ENCODE measurements at places on chromosomes 7 and 10. TPM values are rescaled to one million over a fixed set of nuclear protein-coding genes. Genes with fewer than 3 reads are reported as not detected.

DNA sequence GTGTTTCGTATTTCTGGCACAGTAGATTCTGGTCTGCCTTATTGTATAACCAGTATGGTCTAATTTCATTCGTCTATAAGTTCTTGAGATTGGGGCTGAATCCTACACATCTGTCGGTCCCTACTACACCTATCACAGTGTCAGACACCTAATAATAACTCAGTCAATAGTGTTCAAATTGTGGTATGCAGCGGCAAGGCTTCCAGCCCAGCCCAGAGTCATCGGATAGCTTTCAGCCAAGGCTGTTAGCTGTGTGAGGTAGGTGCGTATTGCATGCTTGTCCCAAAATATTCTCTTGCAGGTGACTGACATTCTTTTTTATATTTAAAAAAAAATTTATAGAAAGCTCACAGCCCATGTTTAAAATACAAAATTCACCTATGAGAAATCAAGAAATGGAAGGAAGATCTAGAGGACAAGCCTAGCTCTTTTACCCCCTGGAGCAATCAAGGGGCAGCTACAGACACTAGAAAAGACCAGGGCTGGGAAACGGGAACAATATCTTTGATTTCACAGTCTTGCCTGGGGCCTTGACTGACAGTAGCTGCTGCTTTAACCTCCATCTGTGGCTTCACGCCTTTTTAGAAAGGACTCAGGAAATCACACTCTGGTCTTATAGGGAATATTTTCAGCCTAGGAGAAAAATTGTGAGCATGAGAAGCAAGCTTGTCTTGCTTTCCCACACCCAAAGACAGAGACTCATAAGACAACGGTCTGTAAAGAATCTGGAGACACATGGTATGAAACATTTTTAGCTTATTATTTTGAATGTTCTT lies 9.5 kb upstream of the ASB4 start:
- no peak for DNase-seq

DNA sequence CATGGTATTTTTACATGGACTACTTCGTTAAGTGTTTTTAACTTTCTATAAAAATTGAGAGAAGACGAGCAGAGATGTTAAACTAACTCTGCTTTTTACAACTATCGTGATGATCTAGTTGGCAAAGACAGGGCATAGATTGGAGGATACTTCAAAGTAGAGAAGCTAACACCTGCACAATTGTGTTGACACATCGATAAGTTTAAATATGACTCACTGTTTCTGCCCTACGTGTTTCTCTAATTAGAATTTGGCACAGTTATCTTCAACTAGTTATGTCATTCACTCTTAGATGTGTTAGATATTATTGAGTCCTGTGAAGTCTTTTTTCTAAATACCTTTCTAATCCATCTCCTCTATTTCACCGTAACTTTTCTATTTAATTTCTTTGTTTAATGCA lies 68.5 kb upstream of the FERD3L start:
- no peak for DNase-seq

GRCh38 chr7:23020742-23021401 lies 6.9 kb upstream of the HYCC1 start:
- DNase-seq, result peak; percentile 50

- DNase-seq, result no peak
Measured at GRCh38 chr7:102942868-102943267, 30.1 kb downstream of the LRRC17 start.

GRCh38 chr7:133783276-133783675 lies 343.9 kb upstream of the LRGUK start:
- DNase-seq, result no peak

- DNase-seq, result no peak
Measured at GRCh38 chr10:128008521-128009250, 101.8 kb downstream of the PTPRE start.

DNA sequence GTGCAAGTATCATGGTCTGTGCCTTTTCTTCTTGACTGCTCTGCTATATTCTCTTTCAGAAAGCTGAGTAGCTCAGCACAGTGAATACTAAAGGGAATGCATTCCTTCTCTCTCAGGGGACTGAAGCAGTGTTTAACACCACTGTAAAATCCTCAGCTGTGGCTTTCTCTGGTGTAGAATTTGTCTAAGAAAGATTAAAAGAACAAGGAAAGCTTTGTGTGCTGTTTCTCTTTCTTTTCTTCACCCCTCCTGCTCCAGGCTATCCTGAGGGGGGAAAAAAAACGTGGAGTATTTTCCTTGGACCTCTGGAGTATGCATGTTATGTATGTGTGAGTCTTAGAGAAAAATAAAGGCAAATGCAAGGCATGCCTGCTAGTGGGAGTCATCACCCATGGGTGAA lies 383.9 kb downstream of the AUTS2 start:
- peak; percentile 21 for DNase-seq

GRCh38 chr7:53418834-53419482 lies 383.5 kb downstream of the POM121L12 start:
- no peak for DNase-seq

- DNase-seq, result peak; percentile 88
Measured at GRCh38 chr7:4610768-4611467, 71.2 kb upstream of the FOXK1 start.

GRCh38 chr7:92121681-92122080 lies 12.6 kb downstream of the CYP51A1 start:
- DNase-seq, result no peak

- no peak for DNase-seq
Measured at GRCh38 chr7:12766416-12766815, 79.0 kb downstream of the ARL4A start.

DNA sequence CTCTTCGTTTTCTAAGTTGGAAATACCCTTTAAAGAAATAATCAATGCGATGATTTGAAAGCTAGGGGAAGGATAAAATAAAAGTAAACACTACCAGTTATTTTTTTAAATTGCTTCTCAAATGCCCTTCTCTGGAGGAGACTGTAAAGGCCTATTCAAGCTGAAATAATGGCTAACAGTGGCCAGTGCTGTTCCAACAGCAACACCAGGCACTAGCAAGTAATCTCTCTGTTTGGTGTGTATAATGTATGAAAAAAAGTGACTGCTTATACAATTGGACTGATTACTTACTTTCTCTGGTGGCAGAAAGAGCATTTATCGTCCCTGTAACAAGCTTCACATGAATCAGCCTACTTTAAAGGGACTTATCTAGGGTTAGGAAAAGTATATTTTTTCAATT lies 102.7 kb downstream of the CSTF2T start:
- DNase-seq, result no peak

The FGFBP3 gene
- 1.2 TPM for total RNA-seq

The AS3MT gene
- total RNA-seq, result 6.2 TPM

The IDI1 gene
- 123 TPM for total RNA-seq

The TMEM273 gene
- 0.59 TPM for total RNA-seq

All from osteoblast (primary cell).